ENCODE measurements at places on chromosomes 5 and 9. TPM values are rescaled to one million over a fixed set of nuclear protein-coding genes. Genes with fewer than 3 reads are reported as not detected.

- no peaks in the 10 kb centered on the region for H3K27me3 ChIP-seq
- H3K27ac ChIP-seq, result peak overlapping the region; percentile 99
- DNase-seq, result peak; percentile 27
- H3K4me3 ChIP-seq, result peak overlapping the region; percentile 92
- H3K36me3 ChIP-seq, result no peaks in the 10 kb centered on the region
These were observed 1.1 kb downstream of the HNRNPA0 start for GRCh38 chr5:137752905-137753690.

DNA sequence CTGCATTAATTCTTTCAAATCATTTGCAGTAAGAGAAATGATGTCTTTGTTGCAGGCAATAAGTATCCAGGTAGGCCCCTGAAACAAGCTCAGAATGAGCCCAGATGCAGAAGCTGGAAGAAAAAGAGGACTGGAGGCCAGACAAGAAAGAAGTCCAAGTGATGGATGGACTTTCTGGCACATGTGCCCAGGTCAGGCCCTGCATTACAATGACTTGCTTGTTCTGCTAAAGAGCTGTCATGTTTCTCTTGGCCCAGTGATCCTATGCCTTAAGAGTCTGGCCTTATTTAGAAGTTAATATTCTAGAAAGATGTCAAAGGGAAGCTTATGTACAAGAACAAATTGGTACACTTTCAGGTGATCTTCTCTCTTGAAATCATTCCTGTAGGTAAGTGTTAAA, 64.8 kb downstream of the DPYSL3 start:
- no peaks in the 10 kb centered on the region for H3K4me1 ChIP-seq
- DNase-seq, result no peak
- no peaks in the 10 kb centered on the region for H3K27me3 ChIP-seq
- no peak overlapping the region for H3K4me3 ChIP-seq
- no peaks in the 10 kb centered on the region for H3K36me3 ChIP-seq

DNA sequence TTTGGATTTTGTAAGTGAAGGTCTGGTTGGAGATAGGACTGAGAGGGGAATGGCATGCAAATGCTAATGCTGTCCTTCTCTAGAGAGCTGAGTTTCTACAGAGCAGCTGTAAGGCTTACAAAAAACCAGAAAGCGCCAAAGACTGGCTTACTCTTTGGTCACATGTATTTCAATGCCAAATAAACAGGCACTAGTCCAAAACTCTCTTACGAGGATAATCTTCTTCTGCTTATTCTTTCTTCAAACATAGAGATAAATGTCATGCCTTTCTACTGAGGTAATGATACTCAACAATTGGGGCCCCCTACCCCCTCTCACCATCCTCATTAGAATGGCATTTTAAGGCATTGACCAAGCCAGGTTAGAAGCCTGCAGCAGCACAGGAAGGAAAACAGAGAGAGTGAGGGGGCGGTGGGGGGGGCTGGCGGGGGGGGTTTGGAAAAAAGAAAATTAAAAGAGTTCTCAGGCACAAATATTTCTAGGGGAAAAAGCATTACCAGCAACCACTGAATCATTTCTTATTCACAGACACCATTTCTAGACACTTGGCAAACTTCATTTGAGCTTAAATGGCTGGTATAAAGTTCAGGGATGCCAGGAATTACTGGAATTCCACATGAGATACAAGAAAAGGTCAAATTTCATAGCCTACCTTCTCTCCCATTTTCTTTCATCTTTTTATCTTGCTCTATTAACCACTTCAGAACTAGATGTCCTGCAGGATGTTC, 34.0 kb downstream of the PUM3 start:
- H3K4me1 ChIP-seq, result no peaks in the 10 kb centered on the region
- no peak overlapping the region for H3K27ac ChIP-seq
- no peak for DNase-seq
- no peaks in the 10 kb centered on the region for H3K27me3 ChIP-seq

GRCh38 chr9:76692458-76693129, 71.6 kb upstream of the PCA3 start:
- no peaks in the 10 kb centered on the region for H3K27me3 ChIP-seq
- DNase-seq, result no peak
- no peak overlapping the region for H3K27ac ChIP-seq
- H3K4me3 ChIP-seq, result no peak overlapping the region

DNA sequence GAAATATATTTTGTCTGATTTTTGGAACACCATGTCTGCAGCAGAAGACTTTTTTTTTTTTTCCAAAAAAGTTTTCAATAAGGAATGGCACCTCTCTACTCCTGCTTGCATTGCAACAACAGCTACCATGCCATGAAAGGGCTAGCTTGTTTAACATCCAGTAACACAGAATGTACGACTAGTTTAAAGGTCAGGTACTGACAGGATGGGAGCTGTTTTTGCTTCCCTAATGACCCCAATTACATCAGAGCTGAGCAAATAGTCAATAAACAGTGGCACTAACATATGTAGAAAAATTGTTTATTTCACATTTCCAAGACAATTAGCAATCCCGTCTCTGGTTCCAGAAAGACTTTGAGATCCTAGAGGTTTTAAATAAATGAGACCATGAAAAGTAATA, 693.8 kb downstream of the NR2F1-AS1 start:
- H3K27me3 ChIP-seq, result no peaks in the 10 kb centered on the region
- no peak overlapping the region for H3K4me3 ChIP-seq
- no peaks in the 10 kb centered on the region for H3K4me1 ChIP-seq
- H3K36me3 ChIP-seq, result no peaks in the 10 kb centered on the region
- no peak overlapping the region for H3K27ac ChIP-seq

DNA sequence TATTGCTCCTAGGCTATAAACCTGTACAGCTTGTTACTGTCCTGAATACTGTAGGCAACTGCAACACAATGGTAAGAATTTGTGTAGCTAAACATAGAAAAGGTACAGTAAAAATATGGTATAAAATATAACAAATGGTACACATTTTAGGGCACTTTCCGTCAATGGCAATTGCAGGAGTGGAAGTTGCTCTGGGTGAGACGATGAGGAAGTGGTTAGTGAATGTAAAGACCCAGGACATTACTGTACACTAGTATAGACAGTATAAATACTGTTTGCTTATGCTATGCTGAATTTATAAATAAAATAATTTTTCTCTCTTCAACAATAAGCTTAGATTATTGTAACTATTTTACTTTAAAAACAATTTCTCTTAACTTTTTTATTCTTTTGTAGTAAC, 15.6 kb upstream of the ADRB2 start:
- H3K36me3 ChIP-seq, result no peaks in the 10 kb centered on the region
- H3K27ac ChIP-seq, result no peak overlapping the region
- no peak overlapping the region for H3K4me3 ChIP-seq

DNA sequence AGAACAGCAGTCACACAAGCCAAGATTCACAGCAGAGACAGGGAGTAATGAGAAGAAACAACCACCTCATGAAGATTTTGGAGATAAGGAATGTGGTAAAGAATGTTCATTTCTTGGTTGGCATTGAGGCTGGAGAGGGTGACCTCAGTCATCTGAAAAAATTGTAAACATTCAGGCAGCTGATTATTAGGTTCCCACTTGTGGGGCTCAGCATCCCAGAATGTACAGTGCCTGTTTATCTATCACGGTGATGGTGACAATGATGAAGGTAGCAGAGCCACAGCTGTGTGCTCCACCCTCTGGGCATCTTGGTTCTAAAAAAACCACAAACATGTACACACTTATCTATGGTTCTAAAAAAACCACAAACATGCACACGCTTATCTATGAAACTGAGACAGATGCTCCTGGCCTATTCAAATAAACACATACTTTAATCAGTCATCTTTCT, 143.9 kb upstream of the MOCS2 start:
- H3K4me3 ChIP-seq, result no peak overlapping the region
- no peak for DNase-seq
- no peaks in the 10 kb centered on the region for H3K4me1 ChIP-seq

GRCh38 chr9:106675780-106676179, 187.2 kb upstream of the ZNF462 start:
- no peaks in the 10 kb centered on the region for H3K27me3 ChIP-seq
- DNase-seq, result no peak
- no peaks in the 10 kb centered on the region for H3K36me3 ChIP-seq
- no peak overlapping the region for H3K27ac ChIP-seq
- H3K4me1 ChIP-seq, result no peaks in the 10 kb centered on the region
- no peak overlapping the region for H3K4me3 ChIP-seq

DNA sequence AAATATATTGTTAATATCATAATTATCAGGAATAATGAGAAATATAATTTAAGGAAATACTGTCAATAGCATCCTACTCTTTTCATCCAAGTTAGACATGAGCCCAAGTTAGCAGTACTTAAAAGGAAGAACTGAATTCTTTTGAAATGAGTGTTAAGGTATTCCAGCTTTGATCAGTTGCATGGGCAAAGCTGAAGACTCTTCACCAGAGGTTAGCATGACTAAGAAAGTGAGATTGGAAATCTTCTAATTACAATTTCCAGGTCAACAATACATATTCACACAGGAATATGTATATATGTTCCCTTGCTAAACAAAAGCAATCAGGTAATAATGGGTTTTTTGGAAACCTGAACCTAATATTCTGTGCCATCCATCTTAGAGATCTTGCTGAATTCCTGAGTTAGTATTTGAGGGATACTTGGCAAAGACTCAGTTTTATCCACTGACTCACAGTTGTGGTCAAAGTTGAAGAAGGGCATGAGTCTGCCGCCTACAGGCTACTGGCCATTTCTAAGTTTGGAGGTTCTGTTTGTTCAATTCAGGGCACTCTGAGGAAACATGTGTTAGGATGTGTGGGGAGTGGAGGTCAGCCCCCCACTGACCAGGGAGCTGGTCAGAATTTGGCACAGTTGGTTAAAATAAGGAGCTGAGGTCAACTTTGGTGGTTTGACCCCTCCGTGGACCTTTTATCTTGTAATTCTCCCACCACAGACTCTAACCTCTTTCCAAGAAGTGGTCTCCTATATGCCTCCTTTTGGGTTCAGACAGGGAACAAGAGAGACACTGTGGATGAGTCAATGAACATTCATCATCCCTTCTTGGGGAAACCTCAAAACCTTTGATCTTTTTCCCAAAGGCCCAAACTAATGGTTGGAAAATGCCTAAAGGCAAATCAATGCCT, 118.3 kb downstream of the PIK3R1 start:
- no peak overlapping the region for H3K4me3 ChIP-seq
- H3K36me3 ChIP-seq, result no peaks in the 10 kb centered on the region
- no peaks in the 10 kb centered on the region for H3K4me1 ChIP-seq

DNA sequence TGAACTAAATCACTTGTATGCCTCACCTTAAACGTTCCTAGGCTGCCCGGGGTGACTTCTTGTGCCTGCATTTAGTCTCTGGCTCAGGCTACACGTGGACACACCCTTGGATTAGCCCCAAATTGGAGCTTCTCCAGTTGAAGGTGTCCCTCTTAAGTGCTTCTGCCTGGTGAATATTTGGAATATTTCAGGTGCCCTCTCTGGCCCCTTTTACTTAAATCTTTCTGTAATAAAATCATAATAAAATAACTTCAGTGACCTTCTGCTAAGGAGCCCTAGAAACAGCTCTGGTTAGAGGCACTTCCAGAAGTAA, 74.3 kb upstream of the KLF9 start:
- peak; percentile 39 for DNase-seq
- H3K27me3 ChIP-seq, result no peaks in the 10 kb centered on the region

Gene OBP2B
- total RNA-seq, result 1.6 TPM

Gene CDKN2B
- total RNA-seq, result 5.4 TPM

Gene ARSB
- total RNA-seq, result 5.4 TPM

Data from prostate gland (tissue), 2 donors.